ENCODE measurements at places on chromosomes 16 and 17. TPM values are rescaled to one million over a fixed set of nuclear protein-coding genes. Genes with fewer than 3 reads are reported as not detected.

TVP23A gene
- polyA plus RNA-seq, result 0.98 TPM

NKD1 gene
- polyA plus RNA-seq, result under 0.01 TPM

DNA sequence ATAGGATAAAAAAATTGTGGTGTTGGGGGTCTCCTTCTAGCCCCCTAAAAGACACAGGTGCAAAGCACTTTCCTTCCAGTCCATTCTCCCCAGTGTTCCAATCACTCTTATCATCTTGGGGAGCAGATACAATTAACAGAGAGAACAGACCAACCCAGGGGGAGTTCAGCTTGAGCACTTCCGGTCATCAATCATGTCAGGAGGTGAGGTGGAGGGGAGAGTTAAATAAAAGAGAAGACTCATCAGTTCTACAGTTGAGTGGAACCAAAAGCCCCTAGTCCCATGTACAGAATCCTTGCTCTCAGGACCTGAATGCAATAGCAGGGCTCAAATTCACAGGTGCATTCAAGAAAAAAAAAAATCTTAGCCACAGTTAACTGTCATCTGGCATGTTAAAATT lies 122.3 kb downstream of the DYNLRB2 start:
- no peak overlapping the region for H3K27ac ChIP-seq
- no peaks in the 10 kb centered on the region for H3K36me3 ChIP-seq
- no peak for DNase-seq
- no peaks in the 10 kb centered on the region for H3K27me3 ChIP-seq
- H3K4me3 ChIP-seq, result no peak overlapping the region
- H3K4me1 ChIP-seq, result no peaks in the 10 kb centered on the region

GRCh38 chr17:69478916-69479315 lies 64.4 kb downstream of the MAP2K6 start:
- no peak overlapping the region for H3K27ac ChIP-seq
- H3K4me1 ChIP-seq, result peaks cover 9% of the 10 kb centered on the region
- no peaks in the 10 kb centered on the region for H3K27me3 ChIP-seq
- H3K36me3 ChIP-seq, result no peaks in the 10 kb centered on the region

DNA sequence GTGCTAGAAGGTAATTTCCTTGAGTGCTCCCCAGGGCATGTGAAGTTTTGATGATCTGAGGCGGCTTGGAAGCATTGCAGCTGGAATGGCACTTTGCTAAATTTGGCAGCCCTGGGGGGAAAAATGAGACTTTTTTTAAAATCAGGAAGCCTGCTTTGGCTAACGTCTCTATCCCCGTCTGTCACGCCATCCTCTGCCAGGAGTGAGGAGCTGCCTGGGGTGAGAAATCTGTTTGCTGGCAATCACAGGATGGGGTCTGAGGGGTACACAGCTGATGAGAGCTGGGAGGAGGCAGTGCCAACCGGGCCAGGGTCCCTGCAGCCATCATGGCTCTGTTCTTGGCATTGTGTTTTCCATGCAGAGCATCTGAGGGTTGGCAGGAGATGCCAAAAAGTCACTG lies 2.0 kb downstream of the ABCC12 start:
- no peaks in the 10 kb centered on the region for H3K36me3 ChIP-seq
- no peak for DNase-seq
- no peaks in the 10 kb centered on the region for H3K4me1 ChIP-seq
- H3K27ac ChIP-seq, result no peak overlapping the region
- H3K27me3 ChIP-seq, result peaks cover 18% of the 10 kb centered on the region

DNA sequence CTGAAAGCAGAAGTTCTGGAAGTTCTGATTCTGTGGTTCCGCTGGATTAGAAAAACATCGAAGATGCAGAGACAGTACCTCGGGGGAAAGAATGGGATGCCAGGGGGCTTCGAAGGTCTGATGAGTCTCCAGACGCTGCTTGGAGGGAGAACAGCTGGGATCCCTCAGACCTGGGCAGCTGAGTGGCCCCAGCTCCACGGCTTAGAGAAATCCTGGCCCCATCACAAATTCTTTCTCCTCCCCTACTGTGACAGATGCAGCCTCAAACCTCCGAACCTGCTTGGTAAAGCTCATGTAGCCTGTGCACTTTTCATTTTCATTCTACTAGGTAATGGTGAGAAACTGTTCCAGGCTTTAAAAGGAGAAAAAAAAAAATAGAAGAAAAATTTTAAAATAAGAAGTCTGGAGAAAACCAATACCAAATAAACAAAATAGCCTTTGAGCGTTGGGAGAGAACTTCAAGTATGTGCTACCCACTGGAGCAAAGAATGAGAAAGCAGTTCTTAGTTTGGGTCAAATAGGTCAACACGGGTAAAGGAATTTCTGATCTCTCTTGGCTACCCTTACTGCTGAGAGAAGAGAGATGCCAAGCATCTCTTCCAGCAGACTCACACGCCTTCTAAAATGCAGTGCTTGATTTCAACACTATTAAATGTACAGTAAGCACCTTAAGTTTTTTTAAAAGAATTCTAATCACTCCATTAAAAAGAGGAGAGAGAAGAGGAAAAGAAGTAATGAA lies 19.9 kb downstream of the MAF start:
- DNase-seq, result no peak
- H3K27ac ChIP-seq, result no peak overlapping the region
- H3K4me1 ChIP-seq, result no peaks in the 10 kb centered on the region
- H3K4me3 ChIP-seq, result no peak overlapping the region

DNA sequence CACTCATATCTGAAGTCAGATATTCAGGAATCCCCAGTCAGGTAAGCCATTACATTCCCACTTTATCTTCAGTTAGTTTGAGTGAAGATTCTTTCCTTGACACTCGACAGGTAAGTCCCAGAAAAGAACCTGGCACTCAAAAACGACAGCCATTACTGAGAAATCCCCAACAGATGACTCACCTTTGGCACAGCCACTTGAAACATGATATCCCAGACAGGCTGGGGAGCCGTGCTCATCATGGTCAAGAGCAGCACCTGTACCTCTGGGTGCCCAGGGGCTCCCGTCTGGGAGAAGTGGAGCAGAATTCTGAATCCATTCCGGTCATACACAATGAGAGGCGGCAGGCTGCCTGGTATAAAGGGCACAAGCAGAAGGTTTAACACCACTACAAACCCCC lies 16.8 kb upstream of the COG7 start:
- H3K27ac ChIP-seq, result no peak overlapping the region
- H3K4me1 ChIP-seq, result no peaks in the 10 kb centered on the region
- H3K27me3 ChIP-seq, result no peaks in the 10 kb centered on the region
- H3K4me3 ChIP-seq, result no peak overlapping the region

Measured in sigmoid colon (tissue), 7 donors.